ENCODE measurements at places on chromosomes 16 and 17.

- DNase-seq, result no peak
These were observed 27.2 kb upstream of the BRD7 start for GRCh38 chr16:50395763-50396710.

DNA sequence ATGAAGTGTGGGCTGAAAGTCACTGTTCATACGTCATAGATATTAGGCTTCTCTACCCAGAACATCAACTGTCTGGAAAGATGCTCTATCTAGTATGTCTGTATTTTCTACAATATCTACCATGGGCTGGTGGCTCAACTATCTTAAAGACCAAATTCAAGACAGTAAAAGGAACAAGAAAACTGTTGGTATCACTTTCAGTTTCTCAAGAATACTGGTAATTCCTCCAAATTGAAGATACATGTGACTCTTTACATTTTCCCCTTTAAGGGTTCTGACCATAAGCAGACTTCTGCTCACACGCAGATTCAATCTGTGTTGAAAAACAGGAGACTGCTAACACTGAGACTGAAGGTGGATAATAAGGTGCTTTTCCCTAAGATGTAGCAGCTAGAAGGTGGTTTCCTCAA is 24.2 kb downstream of the XPO6 start:
- DNase-seq, result no peak

GRCh38 chr17:35244341-35245195 is 1.7 kb downstream of the SLFN5 start:
- peak; percentile 84 for DNase-seq

GRCh38 chr16:88957887-88958577 is 19.0 kb downstream of the CBFA2T3 start:
- DNase-seq, result no peak

GRCh38 chr17:28849281-28849680 is 5.5 kb upstream of the ERAL1 start:
- no peak for DNase-seq

GRCh38 chr17:81858967-81859905 is 1.1 kb downstream of the P4HB start:
- no peak for DNase-seq

Data from HS-5 (cell line).